Hypothalamus (tissue), 51 donors: ENCODE measurements at places on chromosomes 5 and 9.

DNA sequence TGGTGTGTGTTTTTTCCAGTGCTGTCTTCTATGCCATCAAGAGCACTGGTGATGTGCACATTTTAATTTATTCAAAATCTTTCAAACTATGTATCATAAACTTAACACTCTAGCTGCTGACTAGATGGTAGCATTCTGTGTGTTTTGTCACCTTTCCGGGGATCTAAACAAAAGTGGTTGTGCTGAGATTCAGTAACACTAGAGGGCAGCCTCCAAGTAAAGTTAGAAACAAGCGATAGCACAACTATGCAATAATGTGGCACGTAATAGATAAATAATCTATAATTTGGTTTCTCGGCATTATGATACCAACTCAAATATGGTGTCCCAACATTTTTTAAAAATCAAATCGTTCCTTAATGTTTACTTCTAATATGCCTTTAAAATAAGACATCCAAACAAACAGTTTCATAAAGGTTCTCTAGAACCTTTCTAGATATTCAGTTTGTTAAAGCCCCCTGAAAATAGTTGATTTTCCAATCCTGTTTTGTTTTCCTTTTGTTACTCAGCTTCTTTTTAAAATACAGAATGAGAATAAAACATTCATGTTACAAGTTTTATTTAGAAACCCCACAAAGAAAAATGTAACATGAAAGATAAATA lies 16.9 kb downstream of the SEMA6A start:
- DNase-seq = no peak

- DNase-seq = no peak
Measured at GRCh38 chr5:78983601-78984438, 1.3 kb downstream of the ARSB start.

DNA sequence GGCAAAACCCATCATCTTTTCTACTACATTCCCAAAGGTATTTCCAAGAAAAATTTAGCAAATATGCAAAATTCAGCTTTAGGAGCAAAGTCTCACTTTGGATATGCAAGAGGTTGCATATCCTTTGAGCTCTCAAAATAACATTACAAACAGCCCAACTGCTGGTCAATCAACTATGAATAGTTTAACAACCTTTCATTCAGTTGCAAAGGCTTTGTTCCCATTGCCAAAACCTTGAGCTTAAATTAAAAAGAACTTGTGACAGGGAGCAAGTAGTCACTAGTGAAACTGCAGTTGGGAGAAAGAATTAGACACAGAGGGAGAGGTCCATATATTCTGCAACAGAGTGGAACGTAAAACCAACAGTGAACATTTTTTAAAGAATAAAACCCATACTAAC lies 8.8 kb downstream of the ZNF608 start:
- DNase-seq = no peak

DNA sequence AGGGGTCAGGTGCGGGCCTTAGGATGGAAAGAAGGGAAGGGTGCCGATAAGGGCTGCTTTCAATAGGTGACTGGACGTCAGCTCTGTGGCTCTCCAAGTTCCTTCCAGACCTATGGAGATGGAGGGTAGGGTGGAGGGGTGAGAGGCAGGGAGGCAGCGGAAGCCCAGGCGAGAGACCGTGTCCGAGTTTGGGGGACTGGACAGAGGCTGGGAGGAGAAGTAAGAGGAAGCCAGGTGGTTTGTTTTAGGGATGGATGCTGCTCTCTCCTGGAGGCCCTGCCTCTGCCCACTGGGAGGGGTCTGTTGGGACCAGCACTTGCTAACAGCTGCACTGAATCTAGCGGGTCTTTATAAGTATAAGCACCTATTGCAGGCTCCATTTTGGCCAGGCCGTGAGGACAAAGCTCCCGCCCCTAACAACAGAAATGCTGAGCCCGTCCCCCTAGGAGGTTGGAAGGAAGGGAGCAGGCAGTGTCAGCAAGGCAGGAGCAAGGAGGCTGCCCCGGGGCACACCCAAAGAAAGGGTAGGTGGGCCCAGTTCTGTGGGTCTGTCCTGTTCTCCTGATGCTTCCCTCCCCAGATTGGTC lies 167.5 kb downstream of the DAB2IP start:
- no peak for DNase-seq

DNA sequence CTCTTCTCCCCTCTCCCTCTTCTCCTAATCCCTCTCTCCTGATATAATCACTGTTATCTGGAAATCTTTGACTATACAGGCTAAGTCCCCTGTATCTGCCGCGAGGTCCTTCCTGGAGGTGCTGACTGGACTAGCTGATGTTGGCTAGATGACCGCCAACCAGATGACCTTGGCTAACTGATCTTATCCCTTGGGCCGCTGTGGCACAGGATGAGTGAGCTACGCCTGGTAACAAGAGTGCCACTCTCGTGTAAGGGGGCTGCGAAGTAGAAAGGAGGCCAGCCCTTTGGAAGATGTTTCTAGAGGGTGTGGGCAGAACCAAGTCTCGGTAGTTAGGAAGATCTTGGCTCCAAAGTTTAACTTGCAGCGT lies 345 bp upstream of the PRRC1 start:
- no peak for DNase-seq

- DNase-seq = no peak
Measured at GRCh38 chr5:167665841-167666375, 625.5 kb upstream of the WWC1 start.

DNA sequence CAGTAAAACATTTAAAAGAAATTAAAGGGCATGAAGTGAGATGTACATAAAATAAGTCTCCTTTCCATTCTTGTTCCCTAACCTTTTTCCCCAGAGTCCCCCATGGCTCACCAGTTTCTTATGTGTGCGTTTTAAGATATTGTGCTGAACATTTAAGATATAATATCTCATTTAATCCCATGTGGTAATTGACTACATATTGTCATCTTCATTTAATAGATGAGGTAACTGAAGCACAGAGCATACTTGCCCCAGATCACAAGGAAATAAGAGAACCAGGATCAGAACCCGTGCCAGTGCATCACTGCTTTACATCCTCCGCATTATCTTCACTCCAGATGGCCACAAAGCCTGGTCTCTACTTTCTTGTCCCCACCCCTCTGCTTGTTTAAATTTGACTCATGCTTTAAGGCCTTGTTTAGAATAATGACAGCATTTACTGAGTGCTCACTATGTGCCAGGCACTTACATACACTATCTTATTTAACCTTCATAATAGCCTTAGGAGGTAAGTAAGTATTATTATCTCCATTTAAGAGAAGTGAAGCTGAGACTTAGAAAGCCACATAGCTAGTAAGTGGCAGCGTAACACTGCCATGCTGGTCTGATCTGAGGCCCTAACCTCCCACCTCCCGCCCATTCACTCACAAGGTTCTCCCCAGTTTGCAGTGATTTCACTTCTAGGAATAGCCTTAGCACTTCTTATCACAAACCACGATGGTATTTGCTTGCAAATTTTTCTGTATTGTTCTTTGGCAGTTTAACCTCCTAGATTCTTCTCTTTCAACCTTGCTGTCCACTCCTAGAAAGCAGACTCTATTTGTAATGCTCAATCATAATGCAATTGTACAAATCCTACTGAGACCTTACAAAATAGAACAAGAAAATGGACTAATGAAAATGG lies 78.4 kb upstream of the IL6ST start:
- no peak for DNase-seq

- no peak for DNase-seq
Measured at GRCh38 chr9:81108391-81108790, 581.0 kb downstream of the TLE1 start.

- no peak for DNase-seq
Measured at GRCh38 chr5:6732634-6733410, 19.6 kb downstream of the TENT4A start.
